ENCODE measurements at places on chromosomes 3 and 15. TPM values are rescaled to one million over a fixed set of nuclear protein-coding genes. Genes with fewer than 3 reads are reported as not detected.

The CHRM5 gene
- not detected for total RNA-seq

The ERICH6 gene
- 0.39 TPM for total RNA-seq

The MME gene
- not detected for total RNA-seq

The SH2D7 gene
- total RNA-seq: not detected

The RBPMS2 gene
- total RNA-seq: not detected

The RLBP1 gene
- not detected for total RNA-seq

The ARRDC4 gene
- 0.31 TPM for total RNA-seq
